ENCODE measurements at places on chromosomes 6 and 20.

- DNase-seq: peak; percentile 11
Observed at GRCh38 chr6:169990095-169991030, 238.9 kb downstream of the ERMARD start.

DNA sequence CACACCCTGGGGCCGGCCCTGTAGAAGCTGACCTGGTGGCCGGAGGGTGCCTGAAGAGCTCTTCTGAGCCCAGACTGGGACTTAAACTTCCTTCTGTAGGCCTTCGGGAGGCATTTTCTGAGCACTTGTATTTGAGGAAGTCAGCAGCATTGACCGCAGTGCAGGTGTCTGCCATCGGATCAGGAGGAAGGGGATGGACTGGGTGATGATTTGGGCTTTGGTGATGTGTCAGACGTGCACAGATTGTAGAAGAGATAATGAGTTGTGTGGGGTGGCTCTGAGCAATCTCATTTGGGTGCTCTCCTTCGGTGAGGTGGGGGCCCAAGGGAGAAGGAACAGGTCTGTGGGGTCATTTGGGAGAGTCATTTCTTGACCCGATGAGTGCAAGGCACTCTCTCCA lies 150.9 kb downstream of the ARID1B start:
- DNase-seq: no peak

DNA sequence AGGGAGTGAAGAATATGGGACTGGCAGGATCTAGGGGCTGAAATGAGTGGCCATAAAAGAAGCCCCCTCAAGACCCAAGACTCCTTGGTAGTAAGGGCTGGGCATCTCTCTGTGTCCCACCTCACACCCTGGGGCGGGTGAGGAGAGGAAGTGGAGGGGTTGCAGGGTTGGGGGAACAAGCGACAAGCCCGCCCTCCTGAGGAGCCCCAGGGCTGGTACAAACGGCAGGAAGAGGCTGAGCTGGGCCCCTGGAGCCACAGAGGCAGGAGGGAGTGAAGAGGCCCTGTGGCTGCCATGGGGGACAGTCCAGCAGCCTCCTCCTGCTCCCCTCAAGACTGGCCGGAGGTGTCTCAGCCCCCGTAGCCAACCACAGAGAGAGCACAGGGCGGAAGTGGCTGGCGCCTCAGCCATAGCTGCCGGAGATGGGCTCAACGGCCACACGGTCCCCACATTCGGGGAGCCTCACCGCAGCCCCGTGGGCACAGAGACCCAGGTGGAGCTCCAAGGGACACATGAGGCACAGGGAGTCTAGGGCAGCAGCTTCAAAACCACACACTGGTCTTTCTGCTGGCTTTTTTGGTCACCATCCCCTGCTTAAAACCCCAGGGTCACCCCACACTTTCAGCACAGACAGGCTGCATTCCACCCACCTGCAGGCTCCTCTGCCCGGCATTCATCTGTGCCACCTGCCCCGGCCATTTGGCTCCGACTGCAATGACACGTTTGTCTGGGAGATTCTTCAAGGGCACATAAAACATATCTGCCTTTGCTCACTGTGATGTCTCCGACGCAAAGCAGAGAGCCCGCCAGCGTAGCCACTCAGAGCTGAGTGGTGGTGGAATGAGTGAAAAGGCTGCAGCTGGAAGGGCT lies 524 bp downstream of the C20orf203 start:
- DNase-seq: no peak

DNA sequence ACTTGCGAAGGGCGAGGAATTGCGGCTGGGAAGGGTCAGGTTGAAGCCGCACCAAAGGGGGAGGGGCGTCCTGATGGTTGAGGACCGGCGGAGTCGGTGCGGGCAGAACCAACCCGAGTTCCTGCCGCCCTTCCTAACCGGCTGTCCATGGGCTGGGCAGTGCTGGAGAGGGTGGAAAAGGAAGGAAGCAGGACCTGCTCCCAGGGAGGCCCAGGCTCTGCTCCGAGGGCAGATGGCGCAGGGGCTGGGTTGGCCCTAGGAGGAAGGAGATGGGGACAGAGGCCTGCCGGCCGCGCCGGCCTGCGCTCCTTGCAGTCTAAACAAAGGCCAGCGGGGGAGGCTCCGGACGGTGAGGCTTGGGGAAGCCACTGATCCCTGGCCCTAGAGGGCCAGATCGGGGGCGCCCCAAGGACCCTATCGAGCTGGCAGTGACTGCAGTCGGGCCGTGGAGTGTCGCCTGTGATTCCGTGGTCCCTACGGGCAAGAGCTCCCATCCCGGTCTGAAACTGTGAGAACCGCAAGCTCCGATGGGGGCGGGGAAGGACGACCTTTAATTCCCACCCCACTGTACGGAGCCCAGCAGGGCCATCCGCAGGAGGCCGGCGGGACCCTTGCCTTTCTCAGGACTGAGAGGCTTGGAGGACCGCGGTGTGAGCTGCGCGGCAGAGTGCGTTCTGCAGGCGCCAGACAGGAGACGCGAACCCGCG lies 39.4 kb downstream of the YTHDF1 start:
- no peak for DNase-seq

GRCh38 chr6:7413151-7413823 lies 23.7 kb downstream of the RIOK1 start:
- DNase-seq: no peak
